ENCODE measurements at places on chromosomes 11 and 22.

DNA sequence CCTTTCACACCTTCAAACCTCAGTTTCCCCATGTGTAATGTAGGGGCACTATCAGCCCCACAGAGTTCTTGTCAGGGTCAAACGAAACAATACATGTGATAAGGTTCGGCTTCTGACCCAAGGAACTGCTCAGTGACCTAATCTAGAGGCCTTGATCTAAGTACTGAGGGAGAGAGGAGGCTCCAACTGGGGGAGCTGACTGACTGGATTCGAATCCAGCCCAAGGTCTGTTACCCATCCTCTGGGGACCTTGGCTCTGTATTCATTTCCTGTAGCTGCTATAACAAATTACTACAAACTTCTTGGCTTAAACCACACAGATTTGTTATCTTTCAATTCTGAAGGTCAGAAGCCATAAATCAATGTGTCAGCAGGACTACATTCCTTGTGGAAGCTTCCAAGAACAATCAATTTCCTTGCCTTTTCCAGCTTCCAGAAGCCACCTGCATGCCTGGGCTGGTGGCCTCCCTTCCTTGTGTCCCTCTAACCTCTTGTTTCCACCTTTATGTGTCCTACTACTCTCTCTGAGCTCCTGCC, 10.7 kb upstream of the ANAPC15 start:
- DNase-seq, result no peak

- peak; percentile 18 for DNase-seq
Measured at GRCh38 chr11:114562166-114562916, 2.7 kb upstream of the NXPE1 start.

GRCh38 chr11:45904309-45904915, 2.7 kb downstream of the FREY1 start:
- no peak for DNase-seq

- DNase-seq, result no peak
Measured at GRCh38 chr11:29751618-29752017, 265.2 kb downstream of the KCNA4 start.

- DNase-seq, result no peak
Measured at GRCh38 chr22:42397332-42398249, 34.6 kb downstream of the NFAM1 start.

DNA sequence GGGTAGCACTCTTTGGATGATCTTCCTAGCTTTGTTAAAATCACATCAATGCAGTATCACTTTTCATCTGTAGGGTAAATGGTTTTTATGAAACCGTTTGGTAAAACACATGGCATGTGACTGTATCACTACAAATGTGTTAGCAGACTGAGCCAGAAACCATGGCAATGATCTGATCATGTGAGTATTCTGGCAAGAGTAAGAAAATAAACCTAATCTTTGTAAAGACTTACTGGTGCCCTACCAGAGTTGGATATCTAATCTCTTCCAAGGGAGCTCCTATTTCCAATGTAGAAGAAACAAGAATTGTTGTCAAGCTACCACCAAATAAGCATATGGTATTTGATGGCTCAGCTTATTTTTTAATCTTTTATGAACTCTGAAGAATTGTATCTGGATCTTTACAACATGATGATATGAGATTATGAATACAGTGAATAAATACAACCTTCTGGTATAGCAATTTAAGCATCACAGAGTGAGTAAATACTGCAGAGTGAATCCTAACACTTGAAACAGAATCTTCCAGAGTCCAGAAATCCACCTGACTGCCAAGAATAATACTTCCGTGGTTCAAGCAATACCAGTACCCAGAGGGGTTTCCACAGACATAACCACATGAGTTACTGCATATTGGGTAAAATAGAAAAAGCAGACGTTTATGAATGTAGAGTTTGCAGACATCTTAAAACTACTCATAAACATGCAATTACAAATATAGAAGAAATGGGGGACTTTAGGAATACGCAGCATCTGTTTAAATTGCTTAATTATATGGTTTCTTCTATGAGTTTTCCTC, 238.8 kb downstream of the TTC28 start:
- DNase-seq, result peak; percentile 27

DNA sequence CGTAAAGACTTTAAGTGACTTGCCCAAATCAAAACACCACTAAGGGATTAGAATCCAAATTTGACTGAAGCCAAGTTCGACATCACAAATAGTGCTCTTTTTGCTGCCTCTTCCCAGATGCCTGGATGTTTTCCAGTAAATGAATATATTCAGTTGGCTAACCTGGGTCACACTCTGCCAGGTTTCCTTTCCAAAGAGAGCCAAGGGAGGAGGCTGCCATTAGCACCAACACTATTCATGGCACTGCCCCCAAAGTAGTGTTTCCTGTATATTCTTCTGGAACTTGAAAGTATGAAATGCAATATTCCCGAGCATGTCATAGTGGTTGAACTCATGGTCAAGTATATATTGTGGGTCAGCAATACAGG, 219.3 kb upstream of the UBASH3B start:
- DNase-seq, result no peak

DNA sequence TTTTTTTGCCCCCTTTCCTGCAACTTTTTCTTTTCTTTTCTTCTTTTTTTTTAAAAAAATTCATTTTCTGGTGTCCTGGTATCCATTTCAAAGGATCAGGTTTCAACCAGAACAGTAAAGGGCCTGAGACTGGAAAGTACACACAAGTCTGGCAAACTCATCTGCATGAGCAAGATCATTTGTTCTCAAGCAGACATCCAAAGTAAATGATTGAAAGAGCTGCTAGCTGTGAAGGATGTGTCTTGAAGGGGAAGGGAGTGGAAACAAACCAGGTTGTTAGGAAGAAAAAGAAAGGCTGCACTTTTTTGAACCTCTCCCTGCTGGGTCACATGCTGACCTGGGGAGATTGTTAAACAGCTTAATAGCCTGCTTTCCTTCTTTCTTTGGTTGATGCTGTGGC, 5.3 kb downstream of the YAP1 start:
- peak; percentile 39 for DNase-seq

- no peak for DNase-seq
Measured at GRCh38 chr11:40986320-40986719, 473.1 kb downstream of the LRRC4C start.

DNA sequence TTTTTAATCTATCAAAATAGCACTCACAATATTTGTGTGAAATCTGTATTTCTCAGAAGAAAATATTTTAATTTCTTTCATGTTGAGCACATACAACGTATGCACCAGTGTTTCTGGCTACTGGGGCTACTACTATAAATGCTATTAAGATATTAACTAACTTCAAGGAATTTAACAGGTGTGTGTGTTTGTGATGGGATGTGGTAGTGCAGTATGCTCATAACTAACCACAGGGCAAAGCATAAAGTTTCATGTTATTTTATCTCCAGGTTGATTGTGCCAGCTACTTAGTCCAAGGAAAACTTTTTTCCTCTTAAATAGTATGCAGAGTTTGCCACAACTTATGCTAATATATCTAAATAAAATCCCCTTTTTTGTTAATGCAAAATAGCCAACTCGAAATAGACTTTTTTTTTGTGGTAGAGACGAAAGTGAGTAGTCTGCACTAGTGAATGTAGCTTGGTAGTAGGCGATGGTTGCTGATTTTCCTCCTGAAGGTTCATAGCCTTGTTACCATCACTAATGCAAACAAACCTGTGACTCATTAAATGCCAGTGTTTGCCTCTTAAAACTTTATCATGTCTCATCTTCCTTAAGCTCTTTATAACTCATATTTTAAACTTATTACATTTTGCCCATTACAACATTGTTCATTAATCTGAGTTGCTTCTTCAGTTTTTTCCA, 565.5 kb upstream of the ANO3 start:
- DNase-seq, result no peak

DNA sequence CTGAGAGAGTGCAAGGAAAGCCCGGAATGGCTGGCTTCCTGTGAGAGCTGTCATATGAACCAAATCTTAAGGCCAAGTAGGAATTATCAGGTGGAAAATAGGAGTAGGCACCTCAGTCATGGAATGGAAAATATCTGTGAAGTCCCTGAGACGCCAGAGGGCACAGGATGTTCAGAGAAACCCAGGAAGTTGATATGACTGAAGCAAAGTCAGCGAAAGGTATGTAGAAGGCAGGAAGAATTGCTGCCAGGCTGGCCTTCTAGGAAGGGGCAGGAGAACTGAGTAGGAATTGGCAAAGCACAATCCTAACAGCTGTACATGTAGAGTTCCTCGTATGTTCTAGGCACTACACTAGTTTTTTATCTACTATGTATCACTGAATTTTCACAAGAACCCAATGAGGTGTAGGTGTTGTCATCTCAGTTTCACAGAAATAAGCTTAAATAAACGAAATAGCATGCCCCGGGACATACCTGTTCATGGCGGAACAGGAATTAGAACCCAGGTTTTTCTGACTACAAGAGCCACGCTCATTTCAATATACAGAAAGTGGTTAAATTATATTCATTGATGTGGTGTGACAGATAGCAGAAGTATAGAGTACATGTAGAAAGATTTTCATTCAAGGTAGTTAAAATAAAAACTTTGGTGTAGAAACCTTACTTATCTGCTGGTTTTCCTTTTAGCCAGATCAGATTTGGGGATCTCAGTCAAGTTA, 17.0 kb downstream of the HMGXB4 start:
- DNase-seq, result no peak

DNA sequence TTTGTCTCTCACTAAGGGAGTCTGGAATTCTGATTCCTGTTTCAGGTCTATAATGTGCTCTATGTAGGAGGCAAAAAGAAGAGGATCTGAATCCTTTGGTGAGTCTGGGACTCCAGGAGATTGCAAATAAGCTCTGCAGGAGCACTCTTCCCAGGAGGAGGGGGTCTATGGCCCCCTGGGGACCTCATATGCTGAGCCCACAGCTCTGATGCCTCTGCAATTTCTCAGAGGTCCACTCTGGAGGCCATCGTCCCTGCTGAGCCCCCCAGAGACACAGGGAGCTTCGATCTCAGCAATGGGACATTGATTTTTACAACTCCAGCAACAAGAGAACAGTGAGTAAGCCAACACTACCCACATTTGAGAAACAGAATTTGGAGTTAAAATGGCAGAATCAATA, 20.2 kb upstream of the NRGN start:
- DNase-seq, result no peak

- DNase-seq, result peak; percentile 34
Measured at GRCh38 chr11:122146475-122146874, 30.5 kb upstream of the BLID start.

DNA sequence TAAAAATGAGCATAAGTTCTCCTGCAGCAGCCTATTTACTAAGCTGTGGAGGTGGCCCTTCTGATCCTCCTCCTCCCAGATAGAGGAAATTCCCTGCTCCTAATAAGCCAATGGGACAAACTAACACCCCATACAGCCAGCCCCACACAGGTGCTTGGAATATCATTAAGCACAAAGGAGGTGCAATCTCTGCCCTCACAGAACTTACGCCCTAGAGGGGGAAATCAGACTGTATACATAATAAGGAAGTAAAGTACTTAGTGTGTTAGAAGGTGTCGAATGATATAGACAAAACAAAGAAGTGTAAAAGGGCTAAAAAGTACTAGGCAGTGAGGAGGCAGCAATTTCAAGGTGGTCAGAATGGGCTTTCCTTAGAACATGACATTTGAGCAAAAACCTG, 5.8 kb downstream of the MS4A12 start:
- DNase-seq, result no peak

GRCh38 chr11:44036811-44037657, 10.7 kb upstream of the ACCSL start:
- peak; percentile 86 for DNase-seq

- no peak for DNase-seq
Measured at GRCh38 chr11:65661599-65662246, 993 bp downstream of the RELA start.

- DNase-seq, result peak; percentile 48
Measured at GRCh38 chr11:44607319-44607962, 42.0 kb downstream of the CD82 start.

- no peak for DNase-seq
Measured at GRCh38 chr11:60504219-60504905, 10.8 kb upstream of the MS4A13 start.

DNA sequence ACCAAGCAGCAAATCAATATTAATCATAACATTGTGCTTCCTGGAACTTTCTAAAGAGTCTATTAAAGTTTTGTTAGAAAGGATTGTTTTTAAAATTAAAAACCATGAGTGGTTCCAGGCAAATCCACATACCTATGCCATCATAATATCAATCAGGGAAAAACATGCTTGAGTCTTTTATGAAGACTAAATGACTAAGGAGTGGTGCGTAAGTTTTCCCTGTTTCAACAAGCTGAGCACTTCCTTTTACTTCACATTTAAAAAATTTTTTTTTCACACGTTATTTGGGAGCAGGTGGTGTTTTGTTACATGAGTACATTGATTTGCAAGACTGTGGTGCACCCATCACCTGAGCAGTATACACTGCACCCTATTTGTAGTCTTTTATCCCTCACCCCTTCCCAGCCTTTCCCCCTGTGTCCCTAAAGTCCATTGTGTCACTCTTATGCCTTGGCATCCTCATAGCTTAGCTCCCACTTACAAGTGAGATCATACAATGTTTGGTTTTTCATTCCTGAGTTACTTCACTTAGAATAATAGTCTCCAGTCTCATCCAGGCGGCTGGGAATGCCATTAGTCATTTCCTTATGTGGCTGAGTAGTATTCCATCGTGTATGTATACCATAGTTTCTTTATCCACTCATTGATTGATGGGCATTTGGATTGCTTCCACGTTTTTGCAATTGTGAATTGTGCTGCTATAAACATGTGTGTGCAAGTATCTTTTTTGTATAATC, 1190.3 kb upstream of the RAG2 start:
- DNase-seq, result peak; percentile 99

DNA sequence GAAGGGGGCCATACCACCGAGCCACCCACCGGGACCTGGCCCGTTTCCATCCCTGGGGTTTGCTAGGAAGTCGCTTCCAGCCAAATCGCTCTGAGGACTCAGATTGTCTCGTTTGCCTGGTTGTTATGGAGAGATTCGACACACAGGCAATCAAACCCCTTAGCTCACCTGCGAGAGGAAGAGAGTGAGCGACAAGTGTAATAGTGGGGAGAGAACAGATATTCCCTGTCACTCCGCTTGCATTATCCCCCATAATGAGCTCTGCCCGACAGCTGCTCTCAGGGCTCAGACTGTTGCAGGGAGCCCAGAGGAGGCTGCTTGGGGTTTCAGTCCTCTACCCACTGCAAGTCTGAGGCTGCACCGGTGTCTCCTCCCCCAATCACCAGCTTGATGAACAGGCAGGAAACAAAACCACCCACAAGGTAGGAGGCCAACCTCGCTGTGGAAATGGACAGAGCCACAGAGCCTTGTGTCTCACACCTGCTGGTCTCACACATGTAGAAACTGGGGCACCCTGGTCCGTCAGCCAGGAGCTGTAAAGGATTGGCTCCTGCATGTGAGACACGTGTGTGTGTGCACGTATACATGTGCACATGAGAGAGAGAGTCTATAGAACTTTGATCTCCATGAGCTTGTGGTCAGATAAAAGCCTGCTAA, 351.1 kb downstream of the BUD13 start:
- DNase-seq, result no peak

- DNase-seq, result peak; percentile 58
Measured at GRCh38 chr22:27405672-27406388, 395.7 kb downstream of the MN1 start.

GRCh38 chr11:3611976-3612678, 29.7 kb downstream of the ART5 start:
- no peak for DNase-seq

- peak; percentile 78 for DNase-seq
Measured at GRCh38 chr11:11931461-11932055, 76.9 kb downstream of the DKK3 start.

Measured in fibroblast of skin of back (primary cell).